ENCODE measurements at places on chromosomes 7 and 10. TPM values are rescaled to one million over a fixed set of nuclear protein-coding genes. Genes with fewer than 3 reads are reported as not detected.

CALHM2 gene
- 6.2 TPM for total RNA-seq

GRCh38 chr7:155589001-155589980 is 42.9 kb upstream of the CNPY1 start:
- H3K27ac ChIP-seq = no peak overlapping the region
- peaks cover 28% of the 10 kb centered on the region for H3K4me1 ChIP-seq
- no peaks in the 10 kb centered on the region for H3K27me3 ChIP-seq
- no peaks in the 10 kb centered on the region for H3K36me3 ChIP-seq
- no peak overlapping the region for H3K4me3 ChIP-seq
- no peak for DNase-seq

DNA sequence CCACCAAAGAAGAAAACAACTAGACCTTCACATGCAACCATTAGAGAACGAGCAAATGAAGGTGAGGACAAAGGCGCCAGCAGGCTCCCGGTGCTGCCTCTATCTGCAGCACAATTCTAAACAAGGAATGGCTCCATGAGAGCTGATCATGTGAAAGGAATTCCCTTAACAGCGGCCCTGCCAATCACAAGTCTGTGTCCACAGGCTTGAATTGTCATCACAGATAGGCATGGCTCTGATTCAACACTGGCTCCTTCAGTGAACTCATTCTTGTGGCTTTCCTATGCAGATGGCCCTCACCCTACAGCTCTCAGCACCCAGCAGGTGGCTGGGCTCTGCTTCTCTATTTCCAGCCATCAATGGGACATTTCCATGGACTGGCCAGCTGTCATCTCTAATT is 36.2 kb downstream of the LAMB1 start:
- H3K27ac ChIP-seq = no peak overlapping the region
- DNase-seq = peak; percentile 32
- H3K4me3 ChIP-seq = no peak overlapping the region

DNA sequence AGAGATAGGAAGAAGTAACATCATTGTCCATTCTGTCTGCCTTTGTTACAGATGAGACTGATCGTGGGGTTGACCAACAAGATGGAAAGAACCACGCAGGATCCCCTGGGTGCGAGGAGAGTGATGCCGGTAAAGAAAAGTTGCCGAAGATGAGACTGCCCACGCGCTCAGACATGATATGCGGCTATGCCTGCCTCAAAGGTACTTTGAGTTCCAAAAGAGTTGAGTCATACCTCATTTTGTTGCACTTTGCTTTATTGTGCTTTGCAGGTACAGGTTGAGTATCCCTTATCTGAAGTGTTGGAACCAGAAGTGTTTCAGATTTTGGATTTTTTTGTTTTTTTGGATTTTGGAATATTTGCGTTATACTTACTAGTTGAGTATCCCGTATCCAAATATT is 12.2 kb upstream of the CLCN1 start:
- no peaks in the 10 kb centered on the region for H3K27me3 ChIP-seq
- no peak overlapping the region for H3K4me3 ChIP-seq
- DNase-seq = no peak
- no peak overlapping the region for H3K27ac ChIP-seq
- peaks cover 46% of the 10 kb centered on the region for H3K36me3 ChIP-seq

STEAP4 gene
- total RNA-seq = 3.7 TPM
